D721Med (cell line): ENCODE measurements at places on chromosomes 4 and X.

- no peak for DNase-seq
Measured at GRCh38 chr4:147586032-147586431, 31.2 kb upstream of the TMEM184C start.

- DNase-seq, result no peak
Measured at GRCh38 chr4:10879411-10880110, 195.0 kb upstream of the CLNK start.

GRCh38 chrX:150298841-150299551 lies 64.1 kb upstream of the MAMLD1 start:
- no peak for DNase-seq

GRCh38 chrX:18468599-18468998 lies 43.2 kb downstream of the CDKL5 start:
- DNase-seq, result no peak

DNA sequence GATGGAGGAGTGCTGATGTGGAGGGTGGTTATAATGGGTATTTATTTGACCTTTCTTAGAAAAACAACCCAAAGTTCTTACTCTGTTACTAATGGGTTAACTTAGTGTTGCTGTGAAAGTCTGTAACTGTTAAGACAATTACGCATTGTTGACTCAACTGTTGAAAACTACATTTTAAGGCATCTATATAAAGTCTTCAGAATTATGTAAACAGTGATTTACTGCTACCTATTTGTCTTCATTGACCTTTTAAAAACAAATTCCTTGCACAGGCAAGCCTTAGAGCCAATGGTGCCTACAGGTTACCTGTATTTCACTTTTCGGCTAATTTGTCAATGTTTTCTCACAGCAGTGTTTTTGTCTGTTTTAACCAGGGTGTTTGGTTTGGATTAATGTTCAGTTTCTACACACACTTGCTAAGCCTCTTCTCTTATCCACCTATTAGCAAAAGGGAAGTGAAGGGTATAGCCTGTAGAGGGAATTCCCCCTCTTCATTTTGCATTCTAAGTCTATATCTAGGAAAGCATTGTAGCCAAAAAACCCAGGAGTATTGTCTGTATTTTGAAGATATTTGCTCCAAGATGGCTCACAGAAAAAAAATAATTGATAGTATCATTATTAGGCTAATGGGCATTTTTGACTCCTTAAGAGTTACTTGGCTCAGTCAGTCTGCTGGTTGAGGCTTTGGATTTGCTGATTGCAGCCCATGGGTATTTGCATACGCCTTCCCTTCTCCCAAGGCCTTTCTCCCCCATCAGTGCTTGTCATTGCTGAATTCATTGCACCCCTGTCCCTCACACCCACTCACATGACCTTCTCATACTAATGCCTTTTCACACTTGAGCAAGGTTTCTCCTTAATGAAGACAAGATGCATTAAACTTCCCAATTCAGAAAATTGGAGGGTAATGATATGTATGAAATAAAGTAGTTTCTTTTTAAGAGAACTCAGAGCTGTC lies 30.5 kb downstream of the AFF1 start:
- no peak for DNase-seq

GRCh38 chr4:154044742-154045485 lies 256.0 kb upstream of the SFRP2 start:
- no peak for DNase-seq
